ENCODE measurements at places on chromosomes 7 and 10.

DNA sequence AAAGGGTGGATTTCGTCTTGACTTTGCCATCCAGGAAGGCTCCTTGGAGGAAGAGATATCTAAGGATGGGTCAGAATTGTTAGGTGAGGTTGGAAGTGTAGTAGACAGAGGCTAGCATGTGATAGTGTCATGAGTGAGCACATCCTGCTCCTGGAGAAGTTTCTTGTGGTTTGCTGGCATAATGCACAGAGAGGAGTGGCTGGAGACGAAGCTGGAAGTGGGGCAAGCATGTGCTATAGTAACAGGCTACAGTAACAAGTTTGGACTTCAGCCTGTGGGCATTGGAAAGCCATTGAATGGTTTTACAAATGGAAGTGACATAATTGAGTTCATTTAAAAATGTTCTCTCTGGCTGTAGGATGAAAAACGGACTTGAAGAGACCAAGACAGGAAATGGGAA is 175.6 kb upstream of the VWC2 start:
- no peak for DNase-seq

GRCh38 chr10:80917636-80918035 is 379.9 kb downstream of the SH2D4B start:
- no peak for DNase-seq

DNA sequence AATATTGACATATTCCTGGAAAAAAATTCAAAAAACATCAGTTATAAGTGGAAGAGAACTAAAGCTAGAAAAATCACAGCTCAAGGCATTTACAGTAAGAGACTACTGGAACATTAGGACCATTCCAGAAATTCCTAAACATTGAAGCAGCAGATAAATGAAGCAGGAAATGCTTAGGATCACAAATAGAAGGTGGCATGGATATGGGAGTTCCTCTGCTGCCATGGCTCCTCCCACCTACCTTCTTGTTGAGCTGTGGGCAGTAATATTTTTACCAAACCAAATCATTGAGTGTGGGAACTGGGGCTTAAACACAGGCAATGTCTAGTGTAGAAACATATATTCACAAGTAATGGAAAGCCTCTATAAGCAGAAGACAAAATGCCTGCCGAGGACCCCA is 292.8 kb downstream of the ANKRD7 start:
- DNase-seq = no peak

GRCh38 chr7:50502001-50502684 is 52.0 kb upstream of the FIGNL1 start:
- DNase-seq = no peak

- DNase-seq = no peak
These were observed 100.5 kb downstream of the GLCCI1 start for GRCh38 chr7:8068892-8069686.

DNA sequence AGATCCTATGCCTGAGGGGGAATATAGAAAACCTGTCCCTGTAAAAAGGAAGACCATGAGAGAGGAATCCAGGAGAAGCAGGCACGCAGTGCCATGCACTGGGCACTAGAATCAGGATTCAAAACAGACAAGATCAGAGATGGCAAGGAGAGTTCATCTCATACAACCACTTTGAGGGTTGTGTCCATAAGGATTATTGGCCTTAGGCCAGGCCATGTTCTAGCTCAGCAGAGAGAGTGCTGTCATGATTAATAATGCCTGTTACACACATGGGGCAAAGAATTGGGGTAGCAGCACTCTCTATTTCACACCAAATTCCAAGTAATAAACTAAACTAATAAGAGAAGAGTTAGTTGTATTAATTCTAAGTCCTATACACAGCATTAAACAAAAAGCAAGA is 29.1 kb downstream of the EZH2 start:
- DNase-seq = no peak

GRCh38 chr7:70668606-70669358 is 463.2 kb upstream of the GALNT17 start:
- DNase-seq = no peak

GRCh38 chr7:155057076-155057475 is 13.0 kb upstream of the HTR5A start:
- DNase-seq = no peak

DNA sequence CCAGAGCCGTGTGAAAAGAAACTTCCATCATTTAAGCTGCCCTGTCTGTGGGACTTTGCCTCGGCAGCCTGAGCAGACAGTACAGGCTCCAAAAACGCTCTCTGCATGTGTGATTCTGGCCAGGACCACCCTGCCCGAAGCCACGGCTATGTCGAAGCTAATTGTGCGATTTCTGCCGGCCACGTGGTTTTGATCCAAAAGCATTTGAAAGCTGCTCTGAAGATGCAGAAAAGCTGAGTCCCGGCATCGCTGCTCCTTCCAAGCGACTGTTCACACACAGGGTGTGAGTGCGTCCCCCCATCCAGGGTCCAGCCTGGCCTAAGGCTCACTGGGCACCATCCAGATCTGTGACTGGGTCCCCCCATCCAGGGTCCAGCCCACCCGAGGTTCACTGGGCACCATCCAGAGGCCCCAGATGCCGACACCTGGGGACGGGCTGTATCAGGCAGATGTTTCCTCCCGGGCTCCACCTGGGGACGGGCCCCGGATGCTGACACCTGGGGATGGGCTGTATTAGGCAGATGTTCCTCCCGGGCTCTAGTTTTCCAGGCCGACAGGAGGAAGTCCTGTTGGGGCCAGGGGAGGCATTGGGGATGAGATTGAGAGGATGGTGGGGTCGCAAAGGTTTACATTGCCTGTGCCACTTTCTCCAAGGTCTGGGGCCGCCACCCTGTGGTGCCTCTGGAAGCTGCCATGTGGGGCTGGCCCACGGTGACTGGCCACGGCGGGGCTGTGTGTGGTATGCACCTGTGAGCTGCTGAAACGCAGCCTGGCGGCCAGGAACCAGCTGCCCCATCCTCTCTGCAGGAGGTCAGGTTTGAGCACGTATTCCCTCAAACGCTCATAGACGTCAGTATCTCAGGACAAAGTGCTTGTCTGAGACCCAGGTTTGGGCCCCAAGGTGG is 527.4 kb downstream of the DNAJB6 start:
- no peak for DNase-seq

DNA sequence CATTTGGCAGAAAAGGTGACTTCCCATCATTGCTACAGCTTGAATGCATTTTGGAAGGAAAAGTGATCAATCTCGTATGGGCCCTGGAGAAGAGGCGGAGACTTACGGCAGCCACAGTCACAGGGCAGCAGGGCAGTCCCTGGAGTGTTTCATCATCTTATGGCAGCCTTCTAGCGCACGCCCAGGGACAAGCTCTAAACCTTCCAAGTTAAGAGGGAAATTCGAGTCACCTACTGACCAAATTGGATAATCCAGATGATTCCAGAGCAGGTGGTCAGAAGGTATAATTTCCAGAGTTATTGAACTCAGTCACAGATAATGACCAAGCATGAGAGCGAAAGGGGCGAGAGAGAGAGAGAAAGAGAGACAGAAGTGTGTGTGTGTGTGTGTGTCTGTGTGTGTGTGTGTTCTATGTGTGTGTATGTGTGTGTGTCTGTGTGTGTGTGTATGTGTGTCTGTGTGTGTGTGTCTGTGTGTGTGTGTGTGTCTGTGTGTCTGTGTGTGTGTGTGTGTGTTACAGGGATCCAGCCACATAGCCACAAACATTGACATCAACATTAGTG is 123.7 kb upstream of the ADAM12 start:
- DNase-seq = no peak

DNA sequence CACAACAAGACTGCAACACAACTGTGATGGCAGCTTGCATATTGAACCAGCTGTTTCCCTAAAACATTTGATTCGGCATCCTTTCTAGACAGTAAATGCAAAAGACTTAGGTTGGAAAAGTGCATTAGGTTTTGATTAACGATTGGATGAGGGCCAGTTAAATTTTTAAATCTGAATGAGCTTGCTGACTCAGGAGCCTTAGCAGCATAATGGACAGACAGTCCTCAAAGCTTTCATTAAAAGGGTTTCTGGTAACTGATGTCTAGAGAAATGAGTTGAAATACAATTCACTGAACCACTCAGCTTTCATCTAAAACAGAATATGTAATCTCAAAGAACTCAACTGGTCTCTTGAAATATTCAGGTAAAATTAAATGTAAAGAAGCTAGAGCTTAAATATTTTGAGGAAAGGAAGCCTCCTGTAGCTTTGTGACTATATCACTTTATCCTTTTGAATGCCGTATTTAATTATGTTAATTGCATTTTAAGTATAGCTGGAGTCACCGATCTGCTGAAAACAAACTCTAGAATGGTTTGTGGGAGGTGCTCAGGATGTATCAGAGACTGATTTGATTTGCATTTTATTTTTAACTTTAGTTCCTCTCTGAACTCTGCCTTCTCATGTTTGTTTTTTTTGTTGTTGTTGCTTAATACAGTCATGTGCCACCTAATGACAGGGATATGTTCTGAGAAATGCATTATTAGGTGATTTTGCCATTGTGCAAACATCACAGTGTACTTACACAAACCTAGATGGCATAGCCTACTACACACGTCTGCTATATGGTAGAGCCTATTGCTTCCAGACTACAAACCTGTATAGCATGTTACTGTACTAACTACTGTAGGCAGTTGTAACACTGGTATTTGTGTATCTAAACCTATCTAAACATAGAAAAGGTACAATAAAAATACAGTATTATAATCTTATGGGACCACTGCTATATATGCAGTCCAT is 29.2 kb upstream of the ATRNL1 start:
- DNase-seq = no peak

- no peak for DNase-seq
These were observed 417.0 kb upstream of the FOXK1 start for GRCh38 chr7:4265066-4265465.

DNA sequence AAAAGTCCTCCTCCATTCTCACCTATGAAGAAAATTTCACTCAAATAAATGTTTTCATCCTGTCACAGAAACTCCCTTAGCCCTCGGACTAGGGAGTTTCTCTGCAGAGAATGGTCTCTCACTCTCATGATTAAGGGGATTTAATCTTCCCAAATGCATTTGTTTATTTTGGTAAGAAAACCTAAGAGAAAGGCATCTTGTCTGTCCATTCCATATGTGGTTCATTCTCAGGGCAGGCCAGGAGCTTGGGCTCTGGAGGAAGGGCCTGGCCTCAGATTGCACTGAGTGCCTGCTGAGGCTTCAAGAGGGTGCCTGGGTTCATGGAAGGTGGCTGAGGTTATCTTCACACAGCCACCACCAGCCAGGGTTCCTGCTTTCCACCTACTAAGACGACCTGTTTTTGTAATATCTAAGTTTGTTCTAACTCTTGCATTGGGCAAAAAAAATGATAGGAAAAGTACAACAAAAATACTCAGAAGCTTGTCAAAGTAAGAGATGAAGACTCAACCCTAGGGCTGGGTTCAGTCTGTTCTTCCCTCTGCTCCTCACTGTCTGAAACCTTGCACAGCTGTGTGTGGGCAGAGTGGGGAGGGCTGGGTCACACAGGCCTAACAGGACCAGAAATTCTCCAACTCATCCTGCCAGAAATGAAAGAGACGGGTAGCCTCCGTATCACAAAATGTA is 186.7 kb downstream of the CXCL12 start:
- no peak for DNase-seq

- no peak for DNase-seq
These were observed 46.9 kb downstream of the SLIT1 start for GRCh38 chr10:97138846-97139245.

GRCh38 chr7:4164556-4164955 is 517.5 kb upstream of the FOXK1 start:
- no peak for DNase-seq

DNA sequence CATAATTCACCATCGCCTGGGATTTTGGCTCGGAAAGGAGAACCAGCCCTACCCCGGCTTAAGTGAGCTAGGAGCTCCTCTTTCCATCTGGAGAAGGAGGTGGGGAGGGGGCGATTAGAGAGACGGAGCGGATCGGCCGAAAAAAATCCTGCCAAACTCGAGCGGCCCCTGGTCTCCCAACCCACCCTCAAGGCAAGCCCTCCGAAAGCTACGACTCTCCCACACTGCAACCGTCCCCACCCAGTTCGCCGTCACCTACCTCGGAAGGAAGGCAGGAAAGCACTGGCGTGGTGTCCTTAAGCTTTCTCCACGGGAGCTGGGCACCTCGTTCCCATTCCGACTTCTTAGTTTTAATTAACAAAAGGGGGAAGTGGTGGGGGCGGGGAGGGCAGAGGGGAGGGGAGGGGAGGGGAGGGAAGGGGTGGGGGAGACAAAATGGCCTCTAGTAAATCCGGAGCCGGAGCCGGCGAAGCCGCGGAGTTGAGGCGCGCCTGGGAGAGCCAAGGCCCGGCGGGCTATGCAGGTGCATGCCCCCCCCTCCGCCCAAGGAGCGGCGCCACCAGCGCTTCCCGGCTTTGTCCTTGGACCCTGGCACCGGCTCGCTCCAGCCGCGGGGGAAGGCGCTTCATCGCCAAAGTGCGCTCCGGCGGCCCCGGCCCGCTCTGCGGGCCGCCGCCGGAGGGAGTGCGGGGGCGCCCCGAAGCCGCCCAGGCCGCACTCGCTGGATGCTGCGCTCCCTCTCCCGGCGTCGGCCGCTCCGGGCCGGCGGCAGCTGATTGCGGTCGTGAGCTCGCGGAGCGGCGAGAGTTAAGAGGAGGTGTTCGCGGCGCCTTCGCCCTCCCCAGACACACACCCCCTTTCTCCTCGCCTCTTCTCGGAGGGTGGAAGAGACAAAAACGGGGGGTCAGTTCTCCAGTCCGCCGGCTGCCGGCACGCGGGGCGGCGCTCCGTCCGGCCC is at the start of gene LRRC4:
LRRC4 (minus strand) TSS at position 784 of the 958 bp plus-strand sequence. CDS start 797 bp downstream, outside the sequence.
- no peak for DNase-seq

GRCh38 chr7:134905375-134905774 is 80.9 kb upstream of the AGBL3 start:
- DNase-seq = no peak

Measured in stimulated activated CD4-positive, alpha-beta T cell treated with anti-CD3 and anti-CD28 coated beads, Interleukin-1b, Interleukin-23, amount 100 ng/mL, for 4 hours (primary cell).